ENCODE measurements at places on chromosomes 12 and 14. TPM values are rescaled to one million over a fixed set of nuclear protein-coding genes. Genes with fewer than 3 reads are reported as not detected.

GUCY2C gene
- not detected for total RNA-seq

KRT74 gene
- total RNA-seq = not detected

SLC7A8 gene
- 43.3 TPM for total RNA-seq

MAP1LC3B2 gene
- total RNA-seq = not detected

GPD1 gene
- total RNA-seq = not detected

PRKCH gene
- 37.8 TPM for total RNA-seq

TSPAN11 gene
- under 0.01 TPM for total RNA-seq

OR6C2 gene
- total RNA-seq = not detected

KRT1 gene
- not detected for total RNA-seq

RNASE3 gene
- total RNA-seq = not detected

TMPRSS12 gene
- total RNA-seq = not detected

ZC3H14 gene
- 78.2 TPM for total RNA-seq
